Stimulated activated CD4-positive, alpha-beta T cell treated with anti-CD3 and anti-CD28 coated beads, Interleukin-4, amount 100 ng/mL, for 4 hours (primary cell): ENCODE measurements at places on chromosomes 16 and 17.

- DNase-seq, result no peak
Observed at GRCh38 chr16:75565640-75566039, 539 bp upstream of the GABARAPL2 start.

DNA sequence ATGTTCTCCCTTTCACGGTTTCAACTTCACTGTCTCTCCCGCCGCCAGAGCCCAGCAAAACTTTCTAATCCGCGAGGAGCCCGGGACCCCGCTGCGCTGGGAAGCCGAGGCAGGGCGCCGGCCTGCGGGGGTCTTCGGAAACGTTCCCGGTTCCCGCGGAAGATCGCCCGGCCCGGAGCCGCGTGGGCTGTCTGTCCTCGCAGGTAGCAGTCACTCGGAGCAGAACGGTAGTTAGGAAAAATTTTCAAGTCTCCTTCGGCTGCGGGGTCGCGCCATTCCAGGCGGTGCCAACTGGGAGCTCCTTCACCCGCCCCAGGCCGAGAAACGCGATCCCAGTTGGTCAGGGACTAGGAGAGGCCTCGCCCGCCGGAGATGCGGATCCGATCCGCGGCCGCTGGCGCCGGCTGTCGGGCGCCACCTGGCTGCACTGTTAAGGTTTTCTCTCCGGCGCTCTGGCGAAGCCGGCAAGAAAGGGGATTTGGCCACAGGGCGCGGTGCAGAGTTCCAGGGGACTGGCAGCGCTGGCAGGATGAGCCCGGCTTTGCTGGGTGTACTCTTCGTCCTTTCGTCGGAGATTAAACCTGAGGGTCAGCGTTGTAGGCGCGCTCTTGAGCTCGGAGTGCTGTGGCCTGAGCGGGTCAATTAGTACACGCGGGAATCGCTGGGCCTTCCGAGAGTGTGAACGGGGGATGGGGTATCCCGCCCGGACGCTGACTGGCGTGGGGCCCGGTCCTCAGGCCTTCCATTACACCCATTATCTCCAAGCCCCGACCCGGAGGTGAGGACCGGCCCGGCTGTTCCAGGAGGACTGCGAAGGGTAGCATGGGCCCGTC is 135.4 kb downstream of the KCNJ12 start:
- DNase-seq, result peak; percentile 69

GRCh38 chr17:14325618-14326167 is 24.8 kb downstream of the HS3ST3B1 start:
- DNase-seq, result no peak

GRCh38 chr17:40303009-40303657 is 5.8 kb upstream of the RARA start:
- no peak for DNase-seq

DNA sequence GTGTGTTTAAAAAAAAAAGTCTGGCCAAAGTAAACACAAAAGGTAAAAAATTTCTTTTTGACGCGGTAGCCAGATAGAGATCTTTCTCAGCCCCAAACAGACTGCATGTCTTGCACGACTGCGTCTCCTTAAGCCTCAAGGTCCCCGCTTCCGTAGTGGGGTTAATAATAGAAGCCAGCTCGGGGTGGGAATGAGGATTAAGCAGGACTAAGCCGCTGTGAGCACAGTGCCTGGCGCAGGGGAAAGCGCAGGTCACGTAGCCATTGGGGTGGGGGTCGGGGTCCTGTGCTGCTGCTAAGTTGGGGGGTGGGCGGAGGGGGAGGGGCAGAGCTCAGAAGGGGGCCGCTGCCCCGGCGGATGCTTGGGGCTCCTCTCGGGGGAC is 521 bp downstream of the GGA2 start:
- peak; percentile 1 for DNase-seq

- DNase-seq, result no peak
Observed at GRCh38 chr17:28646039-28646754, 1.2 kb upstream of the BLTP2 start.

- DNase-seq, result no peak
Observed at GRCh38 chr16:474420-475122, 49.1 kb downstream of the RAB11FIP3 start.

DNA sequence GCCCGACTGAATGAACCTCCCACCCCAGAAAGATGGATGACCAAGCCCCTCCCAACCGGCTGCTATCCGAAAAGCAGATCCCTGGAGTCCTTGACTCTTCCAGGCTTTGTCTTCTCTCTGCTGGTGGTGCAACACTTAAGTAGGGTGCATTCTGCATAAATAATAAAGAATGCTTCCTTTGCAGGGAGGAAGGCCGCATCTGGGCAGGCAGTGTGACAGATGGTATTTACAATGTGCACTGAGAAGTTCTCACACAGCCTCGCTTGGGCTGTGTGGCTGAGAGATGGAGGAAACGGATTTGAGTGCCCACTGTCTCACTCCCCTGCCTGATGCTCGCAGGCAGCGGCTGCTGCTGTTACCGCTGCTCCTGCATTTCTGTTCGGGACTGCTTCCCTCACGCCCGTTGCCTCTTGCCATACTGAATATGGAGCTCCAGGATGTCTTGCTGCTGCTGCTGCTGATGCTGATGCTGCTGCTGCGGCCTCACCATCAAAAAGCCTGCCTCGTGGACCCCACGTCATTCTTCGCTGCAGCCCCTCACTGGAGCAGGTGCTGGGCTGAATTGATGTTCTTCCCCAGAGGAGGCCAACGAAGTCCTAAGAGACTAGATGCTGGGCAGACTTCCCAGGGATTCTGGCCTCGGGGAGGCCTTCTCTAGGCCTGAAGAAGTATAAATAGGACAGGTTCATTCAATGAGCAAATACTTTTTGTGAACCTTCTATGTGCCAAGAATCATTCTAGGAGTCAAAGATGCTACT is 7.1 kb upstream of the RHBDL3 start:
- no peak for DNase-seq

- DNase-seq, result no peak
Observed at GRCh38 chr16:3549906-3550305, 27.3 kb downstream of the NLRC3 start.

DNA sequence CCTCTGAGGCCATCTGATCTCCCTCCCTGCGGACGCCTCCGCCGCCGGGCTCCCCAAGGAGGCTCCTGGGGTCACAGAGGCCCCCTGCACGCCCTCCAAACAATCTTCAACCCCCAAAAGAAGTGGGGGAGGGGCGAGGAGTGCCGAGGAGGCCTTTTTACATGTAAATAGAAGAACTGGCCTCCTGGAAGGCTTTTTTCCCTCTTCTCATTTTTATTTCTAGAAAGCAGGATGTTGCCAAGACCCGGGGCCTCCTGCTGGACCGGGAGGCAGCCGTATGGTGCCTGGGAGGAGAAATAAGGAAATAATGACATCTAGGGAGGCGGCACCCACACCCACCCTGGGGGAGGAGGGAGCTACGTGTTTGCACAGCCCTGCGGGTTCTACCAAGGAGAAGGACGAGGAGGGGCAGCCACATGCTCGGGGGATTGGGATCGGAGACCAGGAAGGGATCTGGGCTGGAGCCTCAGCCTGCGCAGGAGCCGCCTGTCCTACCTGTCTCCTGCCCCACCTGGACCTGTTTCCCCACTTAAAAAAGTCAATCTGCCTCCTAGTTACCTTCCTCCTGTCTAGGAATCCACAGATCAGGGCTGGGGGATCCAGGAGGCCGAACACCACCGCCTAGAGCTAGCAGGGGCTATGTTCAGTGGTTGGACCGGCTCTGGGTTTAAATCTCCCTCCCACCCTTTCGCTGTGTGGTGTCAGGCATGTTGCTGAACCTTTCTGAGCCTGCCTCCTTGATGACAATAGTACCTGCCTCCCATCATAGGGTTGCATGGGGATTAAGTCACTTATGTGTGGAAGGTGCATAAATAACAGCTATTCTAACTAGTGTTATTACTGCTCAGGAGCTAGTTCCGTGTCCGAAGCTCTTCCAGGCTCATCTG is 175.7 kb upstream of the GSE1 start:
- no peak for DNase-seq

GRCh38 chr17:9830711-9831110 is 5.0 kb downstream of the GLP2R start:
- no peak for DNase-seq

GRCh38 chr17:917941-918740 is 61.4 kb downstream of the NXN start:
- DNase-seq, result no peak

DNA sequence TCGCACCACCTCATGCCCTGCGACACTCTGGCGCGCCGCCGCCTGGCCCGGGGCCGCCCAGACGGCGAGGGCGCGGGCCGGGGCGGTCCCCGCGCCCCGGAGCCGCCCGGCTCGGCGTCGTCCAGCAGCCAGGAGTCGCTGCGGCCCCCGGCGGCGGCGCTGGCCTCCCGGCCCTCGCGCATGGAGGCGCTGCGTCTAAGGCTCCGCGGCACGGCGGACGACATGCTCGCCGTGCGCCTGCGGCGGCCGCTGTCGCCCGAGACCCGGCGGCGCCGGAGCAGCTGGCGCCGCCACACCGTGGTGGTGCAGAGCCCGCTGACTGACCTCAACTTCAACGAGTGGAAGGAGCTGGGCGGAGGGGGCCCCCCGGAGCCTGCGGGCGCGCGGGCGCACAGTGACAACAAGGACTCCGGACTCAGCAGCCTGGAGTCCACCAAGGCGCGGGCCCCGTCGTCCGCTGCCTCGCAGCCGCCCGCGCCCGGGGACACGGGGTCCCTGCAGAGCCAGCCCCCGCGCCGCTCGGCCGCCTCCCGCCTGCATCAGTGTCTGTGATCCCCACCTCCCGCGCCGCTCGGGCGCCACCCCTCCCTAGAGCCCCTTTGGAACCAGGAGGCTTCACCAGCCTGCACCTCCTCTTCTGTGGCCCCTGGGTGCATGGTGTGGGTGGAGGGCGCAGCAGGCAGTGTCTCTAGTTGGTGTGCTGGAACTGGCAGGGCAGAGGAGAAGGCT is 82.3 kb downstream of the ARHGAP23 start:
- no peak for DNase-seq

DNA sequence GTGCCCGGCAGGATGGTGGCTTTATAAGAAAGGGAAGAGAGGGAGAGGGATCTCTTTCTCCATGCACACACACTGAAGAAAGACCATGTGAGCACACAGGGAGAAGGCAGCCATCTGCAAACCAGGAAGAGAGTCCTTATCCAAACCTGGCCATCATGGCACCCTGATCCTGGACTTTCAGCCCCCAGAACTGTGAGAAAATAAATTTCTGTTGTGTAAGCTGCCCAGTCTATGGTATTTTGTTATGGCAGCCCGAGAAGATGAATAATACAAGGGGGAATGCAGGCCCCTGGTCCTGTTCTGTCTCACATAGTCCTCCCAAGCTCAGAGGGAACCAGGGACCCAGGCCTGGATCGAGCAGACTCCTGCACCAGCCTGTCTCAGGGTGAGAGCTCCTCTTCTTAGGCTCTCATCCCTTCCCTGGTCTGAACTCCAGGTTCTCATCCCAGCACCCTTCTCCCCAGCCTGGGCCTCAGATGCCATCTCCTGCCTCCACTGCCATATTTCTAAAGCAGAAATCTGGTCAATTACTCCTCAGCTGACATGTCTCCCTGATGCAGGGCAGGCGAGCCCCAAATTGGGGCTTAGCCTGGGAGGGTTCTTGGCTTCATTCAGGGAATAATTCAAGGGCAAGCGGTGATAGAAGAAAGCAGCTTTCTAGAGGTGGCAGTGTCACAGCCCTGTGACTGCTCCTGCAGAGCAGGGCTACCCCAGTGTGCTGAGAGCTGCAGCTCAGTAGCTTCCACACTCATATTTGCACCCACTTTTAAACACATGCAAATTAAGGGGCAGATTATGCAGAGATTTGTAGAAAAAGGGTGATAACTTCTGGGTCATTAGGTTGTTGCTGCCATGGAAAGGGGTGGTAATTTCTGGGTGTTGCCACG is 28.8 kb downstream of the IGFBP4 start:
- DNase-seq, result no peak

GRCh38 chr16:740764-741505 is at the start of gene CIAO3:
CIAO3 (minus strand) TSS chr16:740997; CDS start chr16:740985, 12 bp downstream.
- peak; percentile 89 for DNase-seq

GRCh38 chr16:75774197-75774596 is 47.9 kb upstream of the CPHXL start:
- DNase-seq, result no peak

DNA sequence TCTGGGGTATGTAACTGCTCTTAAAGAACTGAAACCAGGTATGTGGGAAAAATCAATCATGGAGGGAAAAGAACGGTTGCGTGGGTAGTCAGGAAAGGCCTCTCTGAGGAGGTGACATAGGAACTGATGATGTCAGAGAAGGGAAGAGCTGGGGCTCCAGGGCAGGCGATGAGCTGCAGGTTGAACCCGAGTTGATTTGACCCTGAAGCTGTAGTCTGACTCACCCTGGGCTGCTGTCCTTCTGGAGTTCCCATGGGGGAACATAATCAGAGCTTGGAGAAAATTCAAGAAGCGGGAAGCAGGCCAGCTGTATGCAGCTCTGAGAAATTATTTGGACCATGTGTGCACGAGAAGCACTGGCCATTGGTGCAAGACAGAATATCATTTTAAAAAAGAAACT is 16.7 kb downstream of the SLC6A2 start:
- no peak for DNase-seq

GRCh38 chr16:58464047-58464915 is 35.7 kb upstream of the NDRG4 start:
- DNase-seq, result peak; percentile 21

- DNase-seq, result no peak
Observed at GRCh38 chr16:82280867-82281266, 110.8 kb upstream of the MPHOSPH6 start.

DNA sequence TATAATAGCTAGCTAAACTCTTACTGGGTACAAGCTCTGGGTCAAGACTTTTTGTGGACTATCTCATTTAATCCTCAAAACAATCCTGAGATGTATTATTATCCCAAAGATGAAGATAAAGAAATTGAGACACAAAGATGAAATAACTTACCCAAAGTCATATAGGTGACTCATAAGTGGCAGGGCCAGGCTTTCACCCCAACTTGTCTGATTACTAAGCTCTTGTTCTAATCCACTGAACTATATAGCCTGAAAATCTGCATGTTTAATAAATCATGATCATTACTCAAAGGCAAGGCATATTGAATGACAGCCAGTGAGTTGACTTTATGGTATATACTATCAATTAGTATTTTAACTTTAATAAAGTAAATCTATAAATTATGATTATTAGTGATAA is 77.4 kb downstream of the SKAP1 start:
- no peak for DNase-seq

GRCh38 chr17:20975566-20975965 is 67.2 kb downstream of the USP22 start:
- no peak for DNase-seq

DNA sequence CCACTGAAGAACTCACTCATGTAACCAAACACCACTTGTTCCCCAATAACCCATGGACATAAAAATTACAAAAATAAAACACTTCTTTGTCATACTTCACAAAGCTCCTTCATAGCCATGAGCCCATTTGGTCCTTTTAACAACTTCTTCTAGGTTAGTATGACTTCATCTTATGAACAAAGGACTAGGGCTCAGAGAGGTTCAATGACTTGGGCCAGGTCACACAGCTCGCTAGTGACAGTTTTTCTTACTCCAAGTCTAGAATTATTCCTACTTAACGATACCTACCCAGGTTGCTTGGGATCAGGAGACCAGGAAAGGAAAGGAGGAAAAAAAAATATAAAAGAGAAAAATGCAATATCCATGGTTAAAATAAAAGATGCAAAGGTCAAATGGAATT is 353.4 kb downstream of the SOX9 start:
- DNase-seq, result no peak

- DNase-seq, result no peak
Observed at GRCh38 chr17:78971756-78972506, 7.8 kb downstream of the LGALS3BP start.
